PC-9 (cell line): ENCODE measurements at places on chromosomes 1 and 21. TPM values are rescaled to one million over a fixed set of nuclear protein-coding genes. Genes with fewer than 3 reads are reported as not detected.

DNA sequence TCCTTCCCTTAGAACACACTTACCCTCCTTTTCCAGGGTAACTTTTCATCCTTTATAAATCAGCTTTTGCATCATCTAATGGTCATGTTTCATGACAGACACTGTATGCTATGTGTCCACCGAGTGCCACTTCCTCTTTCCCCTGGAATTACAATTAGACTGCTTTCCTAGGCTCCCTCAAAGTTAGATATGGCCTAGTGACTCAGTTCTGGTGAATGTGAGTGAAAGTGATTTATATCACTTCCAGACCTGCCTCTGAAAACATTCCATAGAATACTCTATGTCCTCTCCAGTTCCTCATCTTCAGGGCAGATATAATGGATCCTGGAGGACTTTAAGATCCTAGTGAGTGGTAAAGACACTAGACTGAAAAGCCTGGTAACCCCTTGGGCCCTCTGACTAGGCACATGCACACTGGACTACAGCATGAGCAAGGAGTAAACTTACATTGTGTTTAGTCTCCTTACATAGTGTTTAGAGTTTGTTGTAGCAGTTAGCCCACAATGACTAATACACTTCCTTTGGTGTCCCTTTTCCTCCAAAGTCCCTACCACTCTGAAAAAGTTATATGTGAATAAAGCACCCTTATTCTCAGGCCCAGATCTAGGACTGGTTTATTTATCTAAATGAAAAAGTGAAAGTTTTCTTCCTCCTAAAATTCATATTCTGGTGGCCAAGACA is 59.3 kb downstream of the GPR88 start:
- DNase-seq: peak; percentile 90

DNA sequence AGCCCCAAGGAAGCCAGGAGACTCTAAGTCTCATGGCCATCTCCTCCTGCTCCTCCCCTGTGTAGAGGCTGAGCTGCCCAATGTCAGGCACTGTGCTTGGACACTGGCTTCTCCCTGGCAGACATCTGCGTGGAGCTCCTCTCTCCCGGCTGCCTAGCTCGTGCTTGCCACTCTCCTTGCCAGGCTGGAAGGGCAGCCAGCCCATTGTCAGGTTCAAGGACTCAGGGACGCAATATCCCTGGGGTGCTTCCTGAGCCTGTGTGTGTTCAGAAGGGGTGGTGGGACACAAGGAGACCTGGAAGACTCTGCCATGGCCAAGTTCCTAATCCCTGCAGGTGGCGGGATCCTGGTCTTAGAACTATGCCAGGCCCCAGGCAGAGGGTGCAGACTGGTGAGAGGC is 65.4 kb upstream of the PARP1 start:
- no peak for DNase-seq

- DNase-seq: no peak
Observed at GRCh38 chr1:221840511-221841243, 98.8 kb upstream of the DUSP10 start.

- no peak for DNase-seq
Observed at GRCh38 chr1:168454211-168454815, 89.5 kb downstream of the XCL2 start.

TENT5C gene
- total RNA-seq: 3.9 and 4.3 TPM in 2 replicates
